ENCODE measurements at places on chromosomes 16 and 17. TPM values are rescaled to one million over a fixed set of nuclear protein-coding genes. Genes with fewer than 3 reads are reported as not detected.

- no peak for DNase-seq
These were observed 7.8 kb upstream of the TEX19 start for GRCh38 chr17:82351254-82351712.

DNA sequence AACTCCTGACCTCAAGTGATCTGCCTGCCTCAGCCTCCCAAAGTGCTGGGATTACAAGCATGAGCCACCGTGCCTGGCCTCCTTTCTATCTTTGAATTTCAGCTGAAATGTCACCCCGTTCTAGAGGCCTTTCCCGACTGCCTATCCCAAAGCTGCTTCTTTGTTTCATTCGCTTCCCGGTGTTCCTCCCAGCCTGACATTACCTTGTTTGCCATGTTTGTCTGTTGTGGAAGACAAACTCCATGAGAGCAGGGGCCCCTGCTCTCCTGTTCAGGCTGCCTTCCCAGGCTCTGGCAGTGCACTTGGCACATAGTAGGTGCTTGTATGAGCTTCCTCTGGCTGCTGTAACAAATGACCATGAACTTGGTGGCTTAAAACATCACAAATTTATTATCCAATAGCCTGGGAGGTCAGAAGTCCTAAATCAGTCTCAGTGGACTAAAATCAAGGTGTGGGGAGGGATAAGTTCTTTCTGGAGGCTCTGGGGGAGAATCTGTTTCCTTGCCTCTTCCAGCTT, 2.6 kb upstream of the CCL22 start:
- DNase-seq: no peak

CCL8 gene
- not detected for polyA plus RNA-seq

DNA sequence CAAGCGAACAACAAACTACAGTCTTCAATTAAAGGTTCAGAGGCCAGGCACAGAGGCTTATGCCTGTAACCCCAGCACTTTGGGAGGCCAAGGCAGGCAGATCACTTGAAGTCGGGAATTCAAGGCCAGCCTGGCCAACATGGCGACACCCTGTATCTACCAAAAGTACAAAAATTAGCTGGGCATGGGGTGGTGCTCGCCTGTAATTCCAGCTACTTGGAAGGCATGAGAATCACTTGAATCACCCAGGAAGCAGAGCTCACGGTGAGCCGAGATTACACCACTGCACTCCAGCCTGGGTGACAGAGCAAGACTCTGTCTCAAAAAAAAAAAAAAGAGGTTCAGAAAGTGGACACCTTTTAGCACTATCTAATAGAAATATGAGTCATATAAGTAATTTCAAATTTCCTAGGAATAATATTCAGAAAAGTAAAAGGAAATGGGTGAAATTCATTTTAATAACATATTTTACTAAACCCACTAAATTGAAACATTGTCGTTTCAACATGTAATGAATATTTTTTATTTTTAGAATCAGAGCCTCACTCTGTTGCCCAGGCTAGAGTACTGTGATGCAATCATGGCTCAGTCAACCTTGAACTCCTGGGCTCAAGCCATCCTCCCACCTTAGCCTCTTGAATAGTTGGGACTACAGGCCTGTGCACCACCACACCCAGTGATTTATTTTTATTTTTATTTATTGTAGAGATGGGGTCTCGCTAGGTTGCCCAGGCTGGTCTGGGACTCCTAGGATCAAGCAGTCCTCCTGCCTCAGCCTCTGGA, 15.2 kb upstream of the MARCHF10 start:
- no peak for DNase-seq

- DNase-seq: no peak
These were observed 3.3 kb downstream of the SRCIN1 start for GRCh38 chr17:38602453-38602852.

- DNase-seq: no peak
These were observed 122.9 kb downstream of the METRNL start for GRCh38 chr17:83202002-83203000.

Measured in left renal cortex interstitium (tissue), 4 donors.